A549 treated with CORT108297 at 1 μM for 4 hours (cell line): ENCODE measurements at places on chromosomes 7 and 10. TPM values are rescaled to one million over a fixed set of nuclear protein-coding genes. Genes with fewer than 3 reads are reported as not detected.

Gene GIMAP2
- 0.09 TPM in 1 of 5 replicates, not detected in the others for total RNA-seq

Gene ADARB2
- not detected in 5 replicates for total RNA-seq

Gene PTPRZ1
- not detected in 5 replicates for total RNA-seq

Gene SNX10
- 2.8 to 5.0 TPM (median 4.5 TPM) in 5 replicates for total RNA-seq

Gene CYP3A4
- total RNA-seq: 0.05 TPM in 1 of 5 replicates, not detected in the others
